ENCODE measurements at places on chromosomes 5 and 9.

- no peak for DNase-seq
These were observed 13.7 kb downstream of the DOCK2 start for GRCh38 chr5:169650701-169651331.

GRCh38 chr9:129137292-129138143 lies 26.3 kb downstream of the PTPA start:
- no peak for DNase-seq

- no peak for DNase-seq
These were observed 5.4 kb upstream of the SLC6A18 start for GRCh38 chr5:1219768-1220100.

- DNase-seq: no peak
These were observed 3.7 kb upstream of the NRARP start for GRCh38 chr9:137305798-137306065.

- no peak for DNase-seq
These were observed 97.1 kb downstream of the SLC44A1 start for GRCh38 chr9:105341434-105342146.

DNA sequence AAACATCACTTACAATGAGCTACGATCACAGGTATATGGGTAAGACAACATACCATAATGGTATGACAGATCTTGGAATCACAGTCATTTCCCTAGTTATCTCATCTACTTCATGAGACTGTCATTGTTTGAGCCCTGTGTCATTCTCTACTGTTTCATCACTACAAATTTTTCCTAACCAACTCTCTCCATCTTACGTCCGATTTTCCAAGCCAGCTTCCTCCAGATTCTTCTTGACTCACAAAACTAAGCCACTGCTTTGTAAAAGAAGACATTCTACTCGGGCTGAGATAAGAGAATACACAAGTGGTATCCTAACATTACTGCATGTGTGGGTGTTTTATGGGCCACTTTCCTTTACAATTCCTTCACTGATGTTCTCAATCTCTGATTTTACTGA lies 49.6 kb downstream of the SERINC5 start:
- no peak for DNase-seq

Measured in BE2C (cell line).